ENCODE measurements at places on chromosomes 12 and 14.

- DNase-seq, result no peak
Measured at GRCh38 chr12:94222351-94223084, 74.1 kb downstream of the PLXNC1 start.

DNA sequence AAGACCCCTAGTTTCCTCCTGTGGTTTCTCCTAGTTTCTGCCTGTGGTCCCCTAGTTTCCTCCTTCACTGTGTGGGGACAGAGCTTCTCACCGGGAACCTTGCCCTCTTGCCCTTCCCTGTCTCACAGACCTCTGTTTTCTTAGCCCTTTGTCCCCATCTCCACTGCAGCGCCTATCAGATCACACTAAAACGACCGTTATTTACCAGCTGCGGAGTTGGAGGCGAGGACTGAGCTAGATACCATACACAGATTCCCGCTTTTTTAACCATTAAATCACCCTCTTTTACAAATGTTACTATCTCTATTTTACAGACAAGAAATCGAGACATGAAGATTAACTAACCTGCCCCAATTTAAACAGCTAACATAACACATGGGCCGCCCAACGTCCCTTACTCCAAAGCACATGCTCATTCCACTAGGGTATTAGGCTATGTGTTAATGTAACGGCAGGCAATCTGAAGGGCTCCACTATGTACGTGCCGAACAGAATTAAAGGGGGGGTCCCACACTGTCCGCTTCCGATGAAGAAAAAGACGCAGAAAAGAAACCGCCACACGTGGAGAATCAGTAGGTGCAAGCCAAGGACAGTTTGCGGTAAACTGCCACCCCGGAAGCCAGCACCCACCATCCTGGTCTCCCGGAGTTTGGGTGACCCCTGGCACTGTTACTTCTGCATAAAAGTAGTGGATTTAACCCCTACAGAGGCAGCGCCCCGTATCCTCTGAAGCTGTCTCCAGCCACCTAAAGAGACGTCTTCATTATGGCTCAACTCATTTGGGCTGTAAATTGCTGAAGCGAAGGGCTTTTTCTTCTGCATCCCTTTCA, 1.9 kb upstream of the FKBP4 start:
- DNase-seq, result no peak

- DNase-seq, result no peak
Measured at GRCh38 chr12:51270951-51271518, 820 bp upstream of the SMAGP start.

- DNase-seq, result no peak
Measured at GRCh38 chr14:94161981-94162380, 12.1 kb upstream of the PPP4R4 start.

GRCh38 chr12:38898001-38898684, 7.2 kb downstream of the CPNE8 start:
- no peak for DNase-seq

- DNase-seq, result no peak
Measured at GRCh38 chr12:16198884-16199283, 78.6 kb downstream of the SLC15A5 start.

- no peak for DNase-seq
Measured at GRCh38 chr14:95095996-95096395, 61.3 kb downstream of the DICER1 start.

Measured in activated effector memory CD4-positive, alpha-beta T cell treated with Interleukin-2 at 50 U/mL for 16 hours (primary cell).